ENCODE measurements at places on chromosomes 2 and 18.

GRCh38 chr2:100936972-100937542, 65.0 kb upstream of the RPL31 start:
- DNase-seq: no peak

DNA sequence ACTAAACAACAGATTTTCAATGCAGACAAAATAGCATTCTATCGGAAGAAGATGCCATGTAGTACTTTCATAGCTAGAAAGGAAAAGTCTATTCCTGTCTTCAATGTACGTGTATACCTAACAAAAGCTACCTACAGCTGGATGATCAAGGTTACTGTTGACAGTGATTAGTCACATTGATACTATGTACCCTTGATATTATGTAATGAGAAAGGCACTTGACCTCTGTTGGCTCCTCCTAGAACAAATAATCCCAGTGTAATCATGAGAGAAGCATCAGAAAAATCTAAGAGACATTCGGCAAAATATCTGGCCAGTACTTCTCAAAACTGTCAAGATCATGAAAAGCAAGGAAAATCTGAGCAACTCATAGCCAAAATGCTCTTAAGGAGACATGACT, 44.4 kb upstream of the LRRTM4 start:
- DNase-seq: no peak

GRCh38 chr2:73009177-73009839, 62.2 kb downstream of the SFXN5 start:
- DNase-seq: no peak

- peak; percentile 79 for DNase-seq
These were observed 54.4 kb downstream of the EPHA4 start for GRCh38 chr2:221517696-221518151.

- DNase-seq: no peak
These were observed 30.1 kb downstream of the PTCD3 start for GRCh38 chr2:86136141-86136540.

DNA sequence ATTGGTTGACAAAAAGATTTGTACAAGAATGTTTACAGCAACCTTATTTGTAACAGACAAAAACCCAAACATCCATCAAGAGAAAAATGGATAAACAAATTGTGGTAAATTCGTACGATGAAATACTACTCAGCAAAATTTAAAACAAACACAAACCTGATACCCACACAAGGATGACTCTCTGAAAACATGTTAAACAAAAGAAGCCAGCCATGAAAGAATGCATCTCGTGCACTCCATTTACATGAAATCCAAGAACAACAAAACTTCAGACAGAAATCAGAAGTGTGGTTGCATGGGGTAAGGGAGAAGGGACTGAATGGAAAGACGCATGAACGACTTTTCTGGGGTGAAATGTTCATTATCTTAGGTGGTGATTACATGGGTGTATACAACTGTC, 93.4 kb downstream of the SLC25A12 start:
- no peak for DNase-seq

DNA sequence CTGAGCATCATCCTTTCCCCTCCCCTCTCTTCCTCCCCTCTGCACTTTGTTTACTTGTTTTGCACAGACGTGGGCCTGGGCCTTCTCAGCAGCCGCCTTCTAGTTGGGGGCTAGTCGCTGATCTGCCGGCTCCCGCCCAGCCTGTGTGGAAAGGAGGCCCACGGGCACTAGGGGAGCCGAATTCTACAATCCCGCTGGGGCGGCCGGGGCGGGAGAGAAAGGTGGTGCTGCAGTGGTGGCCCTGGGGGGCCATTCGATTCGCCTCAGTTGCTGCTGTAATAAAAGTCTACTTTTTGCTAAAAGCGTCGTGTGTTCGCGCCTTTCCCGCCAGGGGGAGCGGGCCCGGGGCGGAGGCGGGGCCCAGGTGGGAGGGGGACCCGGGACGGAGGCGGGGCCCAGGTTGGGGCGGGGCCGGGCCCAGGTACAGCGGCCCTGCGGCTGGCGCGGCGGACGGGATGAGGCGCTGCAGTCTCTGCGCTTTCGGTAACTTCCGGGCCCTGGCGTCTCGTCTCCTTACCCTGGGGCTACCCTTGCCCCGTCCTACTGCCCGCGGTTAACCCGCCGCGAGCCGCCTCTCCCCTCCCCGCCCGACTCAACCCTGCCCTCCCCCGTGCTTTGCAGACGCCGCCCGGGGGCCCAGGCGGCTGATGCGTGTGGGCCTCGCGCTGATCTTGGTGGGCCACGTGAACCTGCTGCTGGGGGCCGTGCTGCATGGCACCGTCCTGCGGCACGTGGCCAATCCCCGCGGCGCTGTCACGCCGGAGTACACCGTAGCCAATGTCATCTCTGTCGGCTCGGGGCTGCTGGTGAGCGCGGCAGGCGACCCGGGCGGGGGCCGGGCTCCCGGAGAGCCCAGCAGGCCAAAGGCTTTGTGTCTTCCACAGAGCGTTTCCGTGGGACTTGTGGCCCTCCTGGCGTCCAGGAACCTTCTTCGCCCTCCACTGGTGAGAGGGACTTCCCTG, at the start of gene KRTCAP3:
Gene KRTCAP3 (plus strand): TSS at position 424 of the 962 bp plus-strand sequence. CDS start 32 bp downstream, at position 456.
- peak; percentile 23 for DNase-seq

GRCh38 chr2:220127311-220127710, 499.9 kb downstream of the SLC4A3 start:
- no peak for DNase-seq

DNA sequence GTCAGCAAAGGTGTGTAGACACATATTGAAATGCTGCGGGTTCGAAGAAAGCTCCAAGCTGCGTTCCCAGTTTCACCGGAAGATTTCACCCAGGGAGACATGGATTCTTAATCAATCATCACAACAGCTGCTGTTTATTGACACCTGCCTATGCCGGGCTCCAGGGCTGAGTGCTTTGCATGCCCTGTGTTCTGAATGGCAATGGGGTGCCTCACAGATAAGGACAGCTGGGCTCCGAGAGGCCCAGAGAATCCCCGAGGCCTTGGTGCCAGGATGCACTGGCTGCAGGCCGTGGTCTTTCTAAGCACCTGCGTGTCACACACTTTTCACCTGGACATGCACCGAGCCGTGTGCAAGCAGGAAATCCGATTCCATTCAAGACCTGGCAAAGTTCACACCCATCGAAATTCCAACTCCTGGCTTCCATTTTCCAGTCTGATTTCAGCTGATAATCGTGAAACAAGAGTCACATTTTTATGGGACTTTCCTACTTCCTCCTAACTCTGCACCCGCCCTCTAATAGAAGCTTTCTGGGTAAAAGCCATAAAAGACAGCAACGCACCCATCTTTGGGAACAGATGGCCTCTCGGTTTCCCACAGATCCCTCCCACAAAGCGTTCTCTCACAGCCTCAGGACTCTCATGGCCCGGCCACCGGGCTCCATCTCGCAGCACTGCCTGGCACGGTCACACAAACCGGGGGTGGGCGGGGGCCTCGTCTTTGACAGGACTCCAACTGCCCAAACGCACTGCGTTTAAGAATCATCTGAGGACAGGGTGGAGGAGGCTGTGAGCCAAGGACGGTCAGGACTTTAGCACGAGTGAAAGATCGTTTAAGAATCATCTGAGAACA, 245.6 kb upstream of the SALL3 start:
- DNase-seq: no peak

DNA sequence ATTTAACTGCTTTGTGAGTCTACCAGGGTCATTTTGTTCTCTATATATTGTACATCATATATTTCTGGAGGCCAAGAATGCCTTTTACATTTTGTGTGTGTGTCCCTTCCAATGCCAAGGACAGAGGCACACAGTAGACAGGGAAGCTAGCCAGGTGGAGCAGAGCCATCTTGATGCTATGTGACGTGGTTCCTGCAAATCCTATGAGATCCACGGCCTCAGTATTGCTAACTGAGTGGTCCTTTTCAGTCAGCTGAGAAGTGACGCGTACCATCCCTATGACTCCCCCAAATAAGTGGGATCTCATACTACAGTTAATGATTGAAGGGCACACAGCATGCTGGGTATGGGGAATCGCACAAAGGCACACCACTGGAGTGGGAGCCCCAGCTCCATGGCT, 27.3 kb downstream of the CCDC141 start:
- no peak for DNase-seq
